Renal cortex interstitium (tissue), 15 donors: ENCODE measurements at places on chromosomes 2 and 18.

- DNase-seq: no peak
Observed at GRCh38 chr2:234218266-234219045, 168.0 kb downstream of the SPP2 start.

DNA sequence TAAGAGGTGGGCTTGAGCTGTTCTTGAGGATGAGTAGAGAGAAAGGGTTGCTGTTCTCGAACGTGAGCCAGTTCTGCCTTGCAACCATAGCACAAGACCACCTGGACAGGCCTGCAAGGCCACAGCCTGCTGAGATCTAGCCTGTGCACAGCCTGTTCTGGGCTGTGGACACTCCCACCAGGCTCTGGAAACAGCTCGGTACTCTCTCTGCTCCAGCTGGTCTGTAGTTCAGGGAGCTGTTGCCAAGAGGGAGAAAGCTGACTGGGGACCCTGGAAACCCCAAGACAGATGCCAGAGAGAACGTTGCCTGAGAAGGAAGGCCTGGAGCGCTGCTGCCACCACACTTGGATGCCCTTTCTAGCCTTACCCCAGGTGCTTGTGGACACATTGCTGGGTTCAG lies 69.8 kb downstream of the CTIF start:
- no peak for DNase-seq

DNA sequence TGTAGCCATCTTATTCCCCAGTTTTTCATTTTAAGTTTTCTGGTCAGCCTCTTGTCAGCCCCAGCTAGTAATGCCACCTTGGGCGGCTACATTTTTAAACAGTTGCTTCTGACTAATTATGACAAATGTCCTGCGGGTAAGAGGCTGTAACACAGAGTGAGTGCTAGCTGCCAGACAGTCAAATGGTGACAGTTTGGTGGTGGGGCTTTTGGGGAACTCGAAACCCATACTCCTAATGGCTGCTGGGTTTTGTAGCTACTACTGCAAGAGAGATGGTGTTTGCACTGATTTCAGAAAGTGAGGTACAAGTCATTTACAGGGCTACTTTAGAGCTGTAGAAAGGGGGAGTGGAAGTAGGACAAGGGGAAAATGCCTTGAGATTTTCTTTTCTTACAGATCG lies 48.2 kb downstream of the ZCCHC2 start:
- no peak for DNase-seq

DNA sequence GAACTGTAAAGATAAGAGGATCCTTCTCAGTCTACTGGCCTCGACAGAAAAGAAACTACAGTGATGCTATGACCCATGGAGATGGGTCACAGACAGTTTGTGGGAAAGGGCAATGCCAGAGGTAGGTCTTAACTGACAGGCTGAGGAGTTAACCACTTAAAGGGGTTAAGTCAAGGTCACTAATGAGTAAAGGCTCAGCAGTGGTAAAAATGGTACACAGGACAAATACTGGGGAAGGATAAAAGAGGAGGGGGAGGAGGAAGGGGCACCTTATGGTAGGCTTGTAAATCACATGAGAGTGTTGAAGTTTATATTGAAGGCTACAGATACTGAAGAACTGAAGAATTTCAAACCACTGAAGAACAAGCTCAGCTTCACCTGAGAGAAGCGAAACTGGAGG lies 9.9 kb downstream of the IER3IP1 start:
- no peak for DNase-seq

GRCh38 chr18:31386741-31387140 lies 10.2 kb downstream of the DSG4 start:
- no peak for DNase-seq

GRCh38 chr18:64379662-64380061 lies 230.8 kb upstream of the LINC00305 start:
- no peak for DNase-seq

DNA sequence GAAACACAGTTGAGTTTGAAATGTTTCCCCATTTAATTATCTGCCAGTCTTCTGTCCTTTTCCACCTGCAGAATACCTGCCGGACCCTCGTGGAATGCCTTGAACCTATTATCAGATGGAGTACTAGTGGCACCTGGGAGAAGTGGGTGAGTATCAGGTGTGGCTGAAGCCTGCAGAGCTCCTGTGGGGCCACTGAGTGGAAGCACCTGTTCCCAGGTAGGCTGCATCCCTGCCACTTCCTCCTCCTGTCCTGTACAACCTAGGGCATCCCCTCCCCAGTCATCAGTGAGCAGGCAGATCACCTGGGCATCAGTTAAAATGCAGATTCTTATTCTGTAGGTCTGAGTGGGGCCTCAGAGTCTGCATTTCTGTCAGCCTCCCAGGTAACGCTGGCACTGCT lies 80.8 kb upstream of the BZW1 start:
- no peak for DNase-seq

DNA sequence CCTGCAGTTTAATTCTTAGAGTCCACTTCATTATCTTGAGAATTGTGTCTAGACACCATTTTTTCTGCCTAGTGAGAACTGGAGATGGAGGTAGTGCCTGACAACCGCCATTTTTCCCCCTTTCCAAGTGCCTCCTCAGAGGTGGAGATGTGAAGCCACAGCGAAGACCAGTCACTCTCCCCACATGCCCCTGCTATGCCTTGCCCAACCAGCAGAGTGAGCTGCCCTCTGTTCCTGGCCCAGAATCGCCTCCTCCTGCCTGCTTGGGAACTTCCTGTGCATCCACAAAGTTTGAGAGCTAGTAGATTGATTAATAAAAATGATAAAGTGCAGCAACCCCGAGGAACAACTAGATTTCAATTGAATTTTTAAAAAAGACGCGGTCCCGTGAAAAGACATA lies 123.3 kb downstream of the CLIP4 start:
- DNase-seq: no peak

GRCh38 chr2:144625226-144625625 lies 105.3 kb upstream of the ZEB2 start:
- DNase-seq: no peak
